Kidney (tissue), 22 donors: ENCODE measurements at places on chromosomes 11 and 22. TPM values are rescaled to one million over a fixed set of nuclear protein-coding genes. Genes with fewer than 3 reads are reported as not detected.

- H3K4me3 ChIP-seq = no peak overlapping the region
- DNase-seq = no peak
- no peaks in the 10 kb centered on the region for H3K4me1 ChIP-seq
- no peak overlapping the region for H3K27ac ChIP-seq
- no peaks in the 10 kb centered on the region for H3K36me3 ChIP-seq
Observed at GRCh38 chr22:37151401-37151800, 1.7 kb upstream of the IL2RB start.

Gene BEST1
- 0.62 TPM for polyA plus RNA-seq

DNA sequence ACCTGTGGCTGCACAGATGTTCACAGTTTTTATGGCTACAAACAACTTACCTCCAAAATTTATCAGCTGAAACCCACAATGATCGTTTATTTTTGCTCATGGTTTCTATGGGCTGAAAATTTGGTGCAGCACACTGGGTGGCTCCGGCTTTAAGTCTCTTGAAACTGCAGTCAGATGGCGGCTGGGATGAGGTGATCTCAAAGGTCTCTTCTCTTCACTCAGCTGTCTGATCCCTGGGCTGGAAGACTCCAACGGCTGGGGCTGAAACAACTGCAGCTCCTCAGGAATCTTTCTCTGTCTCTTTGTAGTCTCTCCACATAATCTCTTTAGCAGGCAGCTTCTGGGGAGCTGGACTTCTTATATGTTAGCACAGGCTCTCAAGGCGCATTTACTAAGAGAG is 117.3 kb upstream of the FAT3 start:
- H3K4me3 ChIP-seq = no peak overlapping the region
- no peaks in the 10 kb centered on the region for H3K4me1 ChIP-seq
- H3K27me3 ChIP-seq = no peaks in the 10 kb centered on the region
- H3K27ac ChIP-seq = no peak overlapping the region
- H3K36me3 ChIP-seq = no peaks in the 10 kb centered on the region

GRCh38 chr11:107679255-107680024 is 32.4 kb downstream of the SLN start:
- no peak overlapping the region for H3K27ac ChIP-seq
- no peaks in the 10 kb centered on the region for H3K27me3 ChIP-seq
- no peaks in the 10 kb centered on the region for H3K4me1 ChIP-seq
- H3K36me3 ChIP-seq = no peaks in the 10 kb centered on the region

Gene CASP1
- polyA plus RNA-seq = 9.7 TPM

DNA sequence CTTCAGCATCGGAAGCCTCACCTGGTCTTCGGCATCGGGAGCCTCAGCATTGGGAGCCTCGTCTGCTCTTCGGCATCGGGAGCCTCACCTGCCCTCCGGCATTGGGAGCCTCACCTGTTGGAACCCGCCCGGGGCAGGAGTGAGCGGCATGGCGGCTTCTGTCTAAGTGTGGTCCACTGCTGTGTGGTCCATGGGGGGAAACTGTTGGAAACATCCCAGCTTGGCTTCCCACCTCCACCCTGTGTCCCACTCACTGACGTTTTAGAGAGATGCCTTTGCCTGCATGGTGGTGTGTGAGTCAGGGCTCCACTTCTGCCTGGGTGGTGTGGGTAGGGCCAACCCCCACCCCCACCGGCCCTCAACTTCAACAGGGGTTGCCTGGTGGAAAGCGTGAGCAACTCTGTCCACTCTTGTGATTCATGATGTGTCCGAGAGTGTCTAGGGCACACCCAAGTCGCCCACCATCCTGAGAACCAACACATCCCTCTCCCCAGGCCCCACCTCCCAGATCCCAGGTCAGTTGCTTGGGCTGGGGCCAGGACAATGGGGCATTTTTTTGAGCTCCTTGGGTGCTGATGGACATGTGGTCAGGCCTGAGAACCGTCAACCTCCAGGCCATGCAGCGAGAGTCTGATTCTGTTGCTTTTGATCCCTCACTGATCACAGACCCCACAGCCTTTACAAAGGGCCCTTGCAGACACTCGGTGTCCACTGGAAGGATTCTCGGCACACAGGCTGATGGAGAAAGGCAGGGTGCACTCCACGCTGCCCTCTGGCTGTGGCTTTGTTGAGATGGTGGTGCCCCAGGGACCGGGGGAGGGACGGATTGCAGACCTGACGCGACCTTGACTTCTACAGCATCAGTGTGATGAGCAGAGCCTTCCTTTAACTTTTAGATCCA is 406.7 kb downstream of the TBC1D22A start:
- no peaks in the 10 kb centered on the region for H3K36me3 ChIP-seq
- H3K27ac ChIP-seq = no peak overlapping the region
- no peak overlapping the region for H3K4me3 ChIP-seq
- no peaks in the 10 kb centered on the region for H3K4me1 ChIP-seq

- H3K4me3 ChIP-seq = no peak overlapping the region
- no peaks in the 10 kb centered on the region for H3K27me3 ChIP-seq
- H3K27ac ChIP-seq = no peak overlapping the region
- peak; percentile 25 for DNase-seq
Observed at GRCh38 chr22:41305646-41306045, 4.3 kb downstream of the ZC3H7B start.

GRCh38 chr22:49185312-49185969 is 642.2 kb downstream of the BRD1 start:
- no peak overlapping the region for H3K4me3 ChIP-seq
- H3K27ac ChIP-seq = no peak overlapping the region

DNA sequence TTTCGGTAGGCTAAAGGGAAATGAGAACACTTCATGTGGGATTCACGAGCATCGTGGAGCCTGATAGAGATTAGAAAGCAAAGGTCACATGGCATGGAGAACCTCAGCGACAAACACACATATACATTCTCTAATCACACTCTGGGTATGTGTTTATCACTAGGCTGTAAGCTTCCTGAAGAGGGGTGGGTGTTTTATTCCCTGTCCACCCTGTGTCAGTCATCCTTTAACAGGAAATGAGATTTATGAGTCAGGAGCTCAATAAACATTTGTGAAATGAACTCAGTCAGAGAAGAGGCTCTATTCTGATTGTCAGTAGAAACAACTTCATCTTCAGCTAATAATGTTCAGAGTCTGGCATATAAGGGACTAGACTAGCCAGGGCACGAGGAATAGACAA is 71.7 kb upstream of the EIF3M start:
- no peaks in the 10 kb centered on the region for H3K36me3 ChIP-seq
- peak; percentile 7 for DNase-seq
- no peak overlapping the region for H3K27ac ChIP-seq
- no peaks in the 10 kb centered on the region for H3K4me1 ChIP-seq
- H3K27me3 ChIP-seq = no peaks in the 10 kb centered on the region

Gene OTOG
- not detected for polyA plus RNA-seq

GRCh38 chr11:43735961-43736360 is 55.4 kb downstream of the HSD17B12 start:
- DNase-seq = peak; percentile 5
- H3K27ac ChIP-seq = no peak overlapping the region
- H3K4me3 ChIP-seq = no peak overlapping the region
- H3K27me3 ChIP-seq = no peaks in the 10 kb centered on the region

Gene C22orf42
- not detected for polyA plus RNA-seq

GRCh38 chr11:76391021-76391420 is 9.9 kb downstream of the GVQW3 start:
- no peak overlapping the region for H3K27ac ChIP-seq
- H3K4me3 ChIP-seq = no peak overlapping the region
- no peaks in the 10 kb centered on the region for H3K36me3 ChIP-seq
- no peaks in the 10 kb centered on the region for H3K27me3 ChIP-seq
- DNase-seq = no peak

Gene OR52N4
- polyA plus RNA-seq = not detected

- H3K27ac ChIP-seq = no peak overlapping the region
- peaks cover 12% of the 10 kb centered on the region for H3K27me3 ChIP-seq
- no peak overlapping the region for H3K4me3 ChIP-seq
- no peaks in the 10 kb centered on the region for H3K4me1 ChIP-seq
- no peaks in the 10 kb centered on the region for H3K36me3 ChIP-seq
- no peak for DNase-seq
Observed at GRCh38 chr11:2870460-2870859, 15.1 kb downstream of the CDKN1C start.

- H3K4me1 ChIP-seq = no peaks in the 10 kb centered on the region
- no peak for DNase-seq
- H3K4me3 ChIP-seq = no peak overlapping the region
Observed at GRCh38 chr11:113697111-113697510, 9.0 kb downstream of the TMPRSS5 start.

DNA sequence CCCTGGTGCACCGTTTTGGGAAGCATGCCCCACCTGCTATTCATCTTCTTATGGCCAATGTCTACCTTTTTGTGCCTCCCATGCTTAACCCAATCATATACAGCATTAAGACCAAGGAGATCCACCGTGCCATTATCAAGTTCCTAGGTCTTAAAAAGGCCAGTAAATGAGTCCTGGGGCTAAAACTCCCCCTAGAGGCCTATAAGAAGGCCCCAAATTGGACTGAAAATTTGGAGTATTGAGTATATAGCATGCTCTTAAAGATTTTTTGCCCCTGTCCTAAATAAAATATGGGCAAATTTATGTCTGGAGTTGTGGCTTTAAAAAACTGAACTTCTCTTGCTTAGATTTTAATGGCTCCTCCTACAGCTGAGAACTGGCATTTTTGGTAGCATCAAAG is 6.6 kb downstream of the OR51M1 start:
- H3K27ac ChIP-seq = no peak overlapping the region
- H3K4me3 ChIP-seq = no peak overlapping the region
- no peak for DNase-seq
- H3K36me3 ChIP-seq = no peaks in the 10 kb centered on the region
- H3K4me1 ChIP-seq = no peaks in the 10 kb centered on the region

GRCh38 chr11:113277907-113278306 is 36.5 kb upstream of the TTC12 start:
- H3K4me1 ChIP-seq = no peaks in the 10 kb centered on the region
- no peak for DNase-seq
- H3K4me3 ChIP-seq = no peak overlapping the region
- H3K27ac ChIP-seq = no peak overlapping the region

Gene ANGPTL5
- polyA plus RNA-seq = not detected

DNA sequence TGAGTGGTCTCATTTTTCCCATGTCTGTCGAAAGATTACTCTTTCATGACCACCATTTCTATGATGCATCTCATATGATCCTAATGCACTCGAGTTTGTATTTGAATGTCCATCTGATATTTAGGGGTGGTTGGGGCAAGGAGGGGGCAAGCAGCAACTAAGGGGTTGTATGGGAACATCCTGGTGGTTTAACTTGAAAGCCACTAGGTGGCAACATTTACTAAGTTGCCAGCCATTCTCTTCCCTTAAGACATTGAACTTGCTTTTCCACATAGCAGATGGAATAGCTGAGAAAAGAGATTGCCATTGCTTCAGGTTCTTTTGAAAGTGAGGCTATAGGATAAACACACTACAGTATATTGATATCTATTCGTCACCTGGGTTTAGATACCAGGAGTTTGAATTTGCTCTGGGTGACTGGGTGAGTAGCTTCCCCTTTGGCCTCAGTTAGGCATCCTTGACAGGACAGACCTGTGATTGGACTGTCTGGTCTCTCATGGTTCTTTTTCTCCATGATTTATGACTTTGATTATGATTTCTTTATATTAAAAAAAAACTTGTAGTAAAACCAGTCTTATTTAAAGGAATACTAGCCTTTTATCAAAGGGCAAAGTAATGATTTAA is 32.4 kb downstream of the NF2 start:
- no peak for DNase-seq
- H3K36me3 ChIP-seq = peaks cover 6% of the 10 kb centered on the region
- no peaks in the 10 kb centered on the region for H3K4me1 ChIP-seq
- H3K27ac ChIP-seq = no peak overlapping the region
- H3K4me3 ChIP-seq = no peak overlapping the region
- no peaks in the 10 kb centered on the region for H3K27me3 ChIP-seq

DNA sequence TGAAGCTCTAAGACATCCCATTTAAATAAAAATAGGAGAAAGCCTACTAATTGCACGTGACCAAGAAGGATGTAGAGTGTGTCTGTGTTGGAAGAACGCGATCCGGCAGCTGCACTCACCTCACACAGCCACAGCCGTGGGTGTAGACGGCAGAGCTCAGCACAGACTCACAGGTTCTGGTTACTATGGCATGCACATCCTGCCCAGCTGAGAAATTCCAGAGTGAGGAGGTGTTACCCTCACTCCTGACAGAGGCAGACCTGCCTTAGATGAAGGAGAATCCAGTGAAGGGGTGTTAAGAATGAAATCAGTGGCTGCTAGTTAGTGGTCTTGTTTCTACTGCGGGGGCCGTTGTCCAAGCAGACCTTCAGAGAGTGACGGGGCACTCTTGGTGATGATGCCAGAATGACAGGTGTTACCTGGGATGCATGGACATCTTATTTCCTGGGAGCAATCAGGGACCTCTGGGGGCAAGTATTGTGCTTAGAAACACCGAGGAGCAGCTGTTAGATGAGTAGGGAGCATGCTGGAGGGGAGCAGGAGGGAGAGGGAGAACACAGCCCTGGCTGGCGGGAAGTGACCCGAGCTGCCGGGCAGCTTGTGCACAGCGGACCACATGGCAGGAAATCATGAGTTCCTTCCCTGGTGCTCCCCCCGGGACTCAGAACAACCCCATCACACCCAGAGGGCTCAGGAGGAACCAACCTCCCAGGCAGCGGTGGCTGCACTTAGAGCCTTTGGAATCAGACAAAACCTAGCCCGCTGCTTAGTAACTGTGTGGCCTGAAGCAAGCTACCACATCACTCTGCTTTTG is 12.3 kb downstream of the KCNJ5 start:
- H3K27me3 ChIP-seq = no peaks in the 10 kb centered on the region
- peaks cover 6% of the 10 kb centered on the region for H3K4me1 ChIP-seq
- no peak overlapping the region for H3K4me3 ChIP-seq

DNA sequence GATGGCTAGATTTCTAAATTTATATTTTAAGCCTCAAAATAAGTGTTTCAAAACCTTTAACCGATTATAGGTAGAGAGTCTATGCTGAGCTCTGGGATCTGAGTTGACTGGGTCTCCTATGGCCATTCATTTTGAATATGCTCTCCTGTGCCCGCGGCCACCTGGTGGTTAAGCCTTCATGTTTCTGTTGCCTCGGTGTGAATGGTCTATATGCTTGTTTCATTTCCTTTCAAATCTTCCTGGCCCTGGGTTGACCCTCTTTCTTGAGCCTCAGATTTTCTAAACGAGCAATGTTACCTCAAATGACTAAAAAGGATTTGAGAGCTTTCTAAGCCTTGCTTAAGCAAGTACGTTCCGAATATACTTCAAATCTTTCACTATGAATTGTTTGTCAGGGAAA is 789.4 kb upstream of the KIRREL3 start:
- no peak overlapping the region for H3K4me3 ChIP-seq
- H3K27ac ChIP-seq = no peak overlapping the region
- H3K4me1 ChIP-seq = no peaks in the 10 kb centered on the region
- H3K36me3 ChIP-seq = no peaks in the 10 kb centered on the region

DNA sequence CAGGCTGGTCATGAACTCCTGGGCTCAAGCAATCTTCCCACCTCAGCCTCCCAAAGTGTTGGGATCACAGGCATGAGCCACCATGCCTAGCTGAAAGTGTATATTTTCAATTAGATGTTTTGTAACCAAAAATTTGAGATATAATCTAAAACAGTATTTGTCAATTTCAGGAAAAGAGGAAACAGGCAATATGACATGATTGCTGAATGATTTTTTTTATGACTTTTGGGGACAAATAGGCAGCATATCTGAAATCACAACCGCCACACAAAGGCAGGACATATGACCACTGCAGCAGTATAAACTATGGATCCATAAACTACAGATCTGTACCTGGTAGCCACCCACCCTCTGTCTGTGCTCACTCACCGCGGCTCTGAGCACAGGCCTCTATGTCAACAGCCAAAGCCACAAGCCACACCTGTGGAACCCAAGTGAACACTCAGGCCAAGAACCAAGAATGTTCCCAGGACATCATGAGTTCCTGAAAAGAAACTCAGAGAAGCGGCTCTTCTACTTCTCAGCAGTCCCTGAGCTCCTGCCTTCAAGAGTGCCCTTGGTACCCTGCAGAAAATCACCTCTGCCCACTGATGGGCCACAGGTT is 22.5 kb downstream of the PISD start:
- no peaks in the 10 kb centered on the region for H3K36me3 ChIP-seq
- H3K27ac ChIP-seq = peak overlapping the region; percentile 17
- no peaks in the 10 kb centered on the region for H3K27me3 ChIP-seq
- H3K4me1 ChIP-seq = no peaks in the 10 kb centered on the region
